ENCODE measurements at places on chromosomes 1 and 21.
A peak's percentile ranks its signal among the peaks of the same experiment; 100 is the strongest.

DNA sequence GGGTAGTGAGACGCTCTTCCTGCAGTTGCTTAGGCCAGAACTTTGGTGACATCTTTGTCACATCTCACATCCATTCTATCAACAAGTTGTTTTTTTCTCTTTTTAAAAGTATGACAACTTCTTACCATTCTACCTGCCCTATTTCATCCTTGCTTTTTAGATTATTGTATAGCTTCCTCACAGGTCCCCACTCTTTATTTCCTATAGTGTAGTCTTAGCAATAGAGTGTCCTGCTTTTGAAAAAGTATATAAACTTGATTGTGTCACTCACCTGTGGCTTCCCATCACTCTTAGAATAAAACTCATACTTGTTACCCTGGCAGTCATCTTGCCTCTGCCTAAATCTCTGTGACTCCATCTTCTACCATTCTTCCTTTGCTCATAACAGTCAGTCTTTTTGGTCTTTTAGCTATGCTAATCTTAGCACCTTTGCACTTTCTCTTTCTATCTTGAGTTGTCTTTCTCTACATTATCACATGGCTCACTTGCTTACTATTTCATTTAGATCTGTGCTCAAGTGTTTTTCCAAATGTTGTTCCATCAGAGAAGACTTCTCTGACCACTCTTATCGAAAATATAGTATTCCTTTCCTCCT is 9.5 kb downstream of the CDC73 start:
- DNase-seq: no peak

DNA sequence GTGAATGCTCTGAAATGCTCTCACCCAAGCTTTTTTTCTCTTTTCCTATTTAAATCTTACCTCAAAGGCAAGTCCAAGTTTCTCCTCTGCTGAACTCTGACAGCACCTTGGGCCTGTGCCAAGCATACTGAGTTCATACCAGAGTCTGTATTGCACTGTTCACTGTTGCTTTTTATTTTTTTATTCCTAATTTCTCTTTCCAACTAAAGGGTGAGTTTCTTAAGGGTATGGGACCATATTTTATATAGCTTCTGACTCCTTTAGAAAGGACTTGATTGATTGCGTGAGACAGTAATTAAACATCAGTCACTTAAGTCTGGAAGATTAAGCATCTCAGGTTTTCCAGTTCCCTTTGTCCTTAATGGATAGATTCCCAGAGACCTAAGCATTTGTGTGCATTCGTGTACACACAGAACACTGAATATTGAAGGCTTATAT is 69.9 kb downstream of the CACHD1 start:
- no peak for DNase-seq

DNA sequence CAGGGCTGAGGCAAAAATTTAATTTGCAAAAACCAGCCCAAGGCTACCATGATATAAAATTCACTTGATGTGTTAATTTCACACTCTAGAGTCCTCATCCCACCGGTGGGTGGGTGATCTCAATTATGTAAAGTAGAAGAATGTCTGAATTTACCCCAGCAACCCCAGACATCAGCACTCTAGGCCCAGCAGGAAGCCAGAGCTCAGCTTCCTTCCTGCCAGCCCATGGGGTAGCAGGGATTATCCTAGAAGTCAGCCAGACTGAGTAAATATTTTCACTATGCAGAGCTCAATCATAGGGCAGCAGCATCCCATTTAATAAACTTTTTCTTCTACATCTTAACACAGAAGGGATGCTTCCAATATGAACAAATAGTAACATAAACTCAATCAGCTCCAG is 71.0 kb downstream of the SIPA1L2 start:
- no peak for DNase-seq

DNA sequence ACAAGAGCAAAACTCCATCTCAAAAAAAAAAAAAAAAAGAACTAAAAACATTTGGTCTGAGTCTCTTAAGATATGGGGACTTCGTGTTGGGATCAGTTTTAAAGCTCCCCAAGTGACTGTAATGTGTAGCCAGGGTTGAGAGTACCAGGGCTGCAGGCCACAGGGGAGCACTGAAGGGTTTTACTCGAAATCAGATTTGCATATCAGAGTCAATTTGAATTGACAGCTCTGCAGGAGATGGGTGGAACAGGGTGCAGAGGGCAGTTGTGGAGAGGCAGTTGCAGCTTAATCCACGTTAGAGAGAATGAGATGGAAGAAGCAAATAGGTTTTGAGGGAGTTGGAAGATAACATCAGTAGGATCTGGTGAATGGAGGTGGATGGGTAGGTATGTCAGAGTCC is 20.6 kb upstream of the ELOA start:
- no peak for DNase-seq

GRCh38 chr1:155320252-155320651 is 442 bp upstream of the RUSC1 start:
- DNase-seq: no peak

DNA sequence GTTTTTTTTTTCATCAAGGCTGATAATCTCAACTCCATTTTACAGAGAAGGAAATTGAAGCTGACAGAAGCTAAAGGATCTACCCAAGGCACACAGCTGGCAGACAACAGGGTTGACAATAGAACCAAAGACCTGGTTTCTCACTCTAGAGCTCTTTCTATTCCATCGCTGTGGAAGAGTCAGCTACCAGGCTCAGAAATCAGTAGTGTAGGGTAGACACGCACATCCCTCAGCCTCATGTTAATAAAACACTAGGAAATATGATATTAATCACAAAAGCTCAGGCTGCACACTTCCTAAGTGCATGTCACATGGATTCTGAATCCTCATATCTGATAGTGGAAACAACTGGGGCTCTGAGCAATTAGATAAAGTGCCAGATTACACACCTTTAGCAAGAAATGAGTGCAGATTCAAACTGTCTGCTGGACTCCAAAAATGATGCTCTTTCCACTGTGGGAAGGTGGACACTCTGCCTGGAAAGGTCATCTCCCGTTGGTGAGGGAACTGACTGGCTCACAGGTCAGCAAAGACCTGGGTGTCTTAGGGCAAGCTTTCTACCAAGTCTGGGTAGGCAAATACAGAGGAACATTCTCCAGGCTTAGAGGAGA is 139.1 kb downstream of the TGFBR3 start:
- DNase-seq: no peak

DNA sequence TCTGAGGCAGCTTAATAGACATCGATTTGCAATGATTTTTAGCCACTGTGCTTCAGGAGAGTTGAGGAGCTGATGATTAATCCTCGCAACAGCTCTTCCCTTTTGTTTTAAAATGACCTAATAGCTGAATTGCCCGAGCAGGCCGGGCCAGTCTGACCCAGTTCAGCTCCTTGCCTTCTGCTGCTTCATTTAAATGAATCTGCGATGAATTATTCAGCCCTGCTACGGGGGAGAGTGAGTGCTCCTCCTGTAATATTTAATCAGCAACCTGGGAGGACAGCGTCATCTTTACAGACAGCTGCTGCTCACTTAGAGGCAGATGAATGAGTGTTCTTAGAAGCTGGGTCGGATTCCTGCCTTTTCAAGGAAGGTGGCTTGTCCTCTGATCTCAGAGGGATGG is 325.1 kb downstream of the CAMTA1 start:
- no peak for DNase-seq

GRCh38 chr1:200258447-200259375 is 151.1 kb downstream of the ZNF281 start:
- no peak for DNase-seq

- no peak for DNase-seq
Measured at GRCh38 chr1:177210071-177210470, 39.3 kb downstream of the BRINP2 start.

- no peak for DNase-seq
Measured at GRCh38 chr21:39630191-39630591, 17.5 kb downstream of the B3GALT5 start.

DNA sequence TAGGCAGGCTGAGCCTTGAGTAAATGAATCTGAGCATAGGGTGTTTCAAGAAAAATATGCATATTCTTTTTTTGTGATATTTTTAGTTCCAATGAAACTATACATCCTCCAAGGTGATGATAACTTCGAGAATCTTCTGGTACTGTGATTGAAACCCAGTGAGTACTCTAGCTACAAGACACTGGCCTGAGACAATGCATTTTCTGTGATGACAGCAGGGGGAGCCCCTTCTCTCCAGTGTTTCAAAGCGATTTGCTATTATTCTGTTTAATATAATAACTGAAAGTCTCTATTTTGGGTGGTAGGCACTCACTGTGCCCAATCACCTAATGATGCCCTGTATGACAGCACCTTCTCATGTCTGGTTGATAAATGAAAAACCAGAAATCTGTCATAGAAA is 12.1 kb downstream of the IRF2BP2 start:
- DNase-seq: no peak

DNA sequence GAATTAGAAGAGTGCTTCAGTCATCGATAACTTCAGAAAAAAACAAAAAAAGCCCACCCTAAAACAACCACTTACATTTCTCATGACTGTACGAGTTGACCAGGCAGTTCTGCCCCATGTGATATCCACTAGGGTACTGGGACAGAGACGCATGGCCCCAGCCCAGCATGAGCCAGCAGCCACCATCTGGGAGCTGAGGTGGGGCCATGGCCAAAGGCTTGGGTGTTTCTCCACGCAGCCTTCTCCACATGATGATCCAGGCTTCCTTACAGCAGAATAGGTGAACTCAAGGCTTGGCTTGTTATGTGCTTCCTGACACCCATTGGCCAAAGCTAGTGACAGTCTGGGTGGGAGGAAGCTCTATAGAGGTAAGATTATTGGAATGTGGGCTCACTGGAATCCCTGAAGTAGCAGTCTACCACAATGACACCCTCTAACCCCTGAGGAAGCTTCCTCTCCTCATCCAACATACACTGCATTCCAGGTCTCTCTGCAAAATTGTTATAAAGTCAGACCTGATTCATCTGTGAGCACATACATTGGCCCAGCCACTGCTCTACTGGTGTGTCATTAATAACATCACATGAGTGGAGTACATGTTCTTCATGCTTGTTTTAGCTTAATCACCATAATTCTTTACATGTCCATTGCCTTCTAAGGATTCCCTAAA is 66.3 kb upstream of the NTPCR start:
- no peak for DNase-seq

DNA sequence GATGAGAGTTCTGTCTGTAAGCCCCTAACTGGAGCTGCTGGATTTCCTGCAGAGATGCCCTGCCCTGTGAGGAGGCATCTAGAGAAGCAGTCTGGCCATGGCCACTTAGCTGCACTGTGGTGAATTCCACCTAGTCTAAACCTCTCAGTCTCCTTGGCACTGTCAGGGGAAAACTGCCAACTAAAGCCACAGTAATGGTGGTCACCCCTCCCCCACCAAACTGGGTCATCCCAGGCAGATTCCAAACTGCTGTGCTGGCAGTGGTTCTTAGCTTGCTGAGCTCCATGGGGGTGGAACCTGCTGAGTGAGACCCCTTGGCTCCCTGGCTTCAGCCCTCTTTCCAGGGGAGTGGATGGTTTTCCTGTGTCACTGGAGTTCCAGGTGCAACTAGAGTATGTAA is 740.6 kb downstream of the RWDD3 start:
- DNase-seq: no peak

GRCh38 chr1:223242382-223242955 is 99.4 kb upstream of the TLR5 start:
- DNase-seq: no peak

DNA sequence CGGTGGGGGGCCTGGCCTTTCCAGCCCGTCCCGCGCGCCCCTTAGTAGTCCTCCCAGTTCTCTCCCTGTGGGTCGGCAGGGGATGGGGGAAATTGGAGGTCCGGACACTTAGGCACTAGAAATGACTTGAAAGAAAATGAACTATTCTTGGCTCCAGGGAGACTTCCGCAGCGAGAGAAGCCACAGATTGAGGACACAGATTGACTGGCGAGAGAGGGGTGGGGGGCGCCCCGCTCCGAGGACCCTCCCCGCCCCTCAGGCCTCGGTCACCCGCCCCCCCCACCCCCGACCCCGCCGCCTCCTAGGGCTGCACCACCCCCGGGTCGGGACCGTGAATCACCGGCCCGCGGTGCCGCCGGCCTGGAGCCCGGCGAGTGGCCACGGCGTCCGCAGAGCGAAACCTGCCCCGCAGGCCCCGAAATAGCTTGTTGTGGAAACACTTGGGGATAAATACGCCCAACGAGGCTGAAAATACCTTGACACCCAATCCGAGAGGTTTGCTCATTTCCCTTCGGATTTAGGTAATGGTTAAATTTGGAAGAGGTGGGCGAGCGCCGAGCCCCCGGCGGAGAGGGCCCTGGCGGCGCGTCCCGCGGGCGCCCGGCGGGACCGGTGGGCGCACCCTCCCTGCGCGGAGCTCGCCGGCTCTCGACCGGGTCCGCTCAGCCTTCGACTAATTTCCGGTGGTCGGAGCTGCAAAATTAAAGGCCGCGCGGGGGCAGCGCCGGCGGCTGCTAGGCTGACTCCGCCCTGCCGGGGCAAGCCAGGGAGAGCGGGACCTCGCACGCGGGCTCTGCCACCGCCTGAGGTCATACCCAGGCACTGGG is at the start of gene GFI1:
TSS of gene GFI1 (minus strand) at position 675 of the 827 bp plus-strand sequence. CDS start 3,438 bp downstream, outside the sequence.
- no peak for DNase-seq

DNA sequence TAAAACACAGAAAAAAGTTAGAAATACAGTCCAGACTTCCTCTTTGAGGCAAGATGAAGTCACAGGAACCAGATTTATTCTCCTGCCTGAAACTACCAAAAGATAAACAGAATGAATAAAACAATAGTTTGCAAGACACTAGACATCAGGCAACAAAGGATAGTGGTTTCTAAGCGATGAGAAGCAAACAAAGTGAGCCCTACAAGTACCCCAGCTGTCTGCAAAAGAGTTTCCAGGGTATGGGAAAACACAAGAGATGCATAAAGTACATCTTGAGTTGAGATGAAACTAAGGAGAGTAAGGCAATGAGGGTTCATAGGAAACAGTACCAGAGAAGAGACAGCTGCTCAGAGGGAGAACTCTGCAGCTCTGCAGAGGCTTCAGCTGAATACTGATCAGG is 83.3 kb upstream of the COL24A1 start:
- DNase-seq: no peak

DNA sequence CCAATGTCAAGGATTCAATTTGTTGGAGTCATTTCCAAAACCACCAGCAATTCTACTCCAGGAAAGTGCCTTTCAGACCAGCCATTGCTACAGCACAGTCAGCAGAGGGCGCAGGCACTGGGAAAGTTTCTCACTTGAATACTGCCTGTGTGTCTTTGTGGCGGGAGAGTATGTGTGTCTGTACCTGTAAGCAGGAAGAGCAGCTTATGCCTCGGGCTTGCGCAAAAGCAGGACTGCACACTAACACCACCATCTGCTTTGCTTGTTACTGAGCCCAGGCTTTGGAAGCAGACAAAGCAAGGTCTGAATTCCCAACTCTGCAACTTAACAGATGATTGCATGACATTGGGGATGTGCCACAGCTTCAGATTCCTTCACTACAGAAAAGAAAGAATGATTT is 7.0 kb upstream of the CTSE start:
- peak; percentile 42 for DNase-seq

DNA sequence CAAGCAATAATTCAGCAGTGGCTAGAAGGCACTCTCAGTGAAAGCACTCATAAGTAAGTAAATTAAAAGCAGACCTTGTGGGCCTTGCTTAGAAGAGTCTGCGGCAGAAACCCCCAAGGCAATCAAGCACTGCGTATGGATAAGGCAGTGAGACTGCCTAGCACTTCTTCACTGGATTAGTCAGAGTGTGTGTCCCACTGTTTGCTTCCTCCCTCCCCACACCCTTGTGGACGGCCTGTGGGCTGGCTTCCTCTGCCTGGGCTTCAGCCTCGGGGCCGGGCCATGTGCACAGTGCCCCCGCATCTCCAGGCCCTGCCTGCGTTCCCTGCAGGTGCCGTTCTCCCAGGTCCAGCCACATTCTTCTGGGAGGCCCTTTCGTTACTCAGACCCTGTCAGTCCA is 23.8 kb downstream of the AGT start:
- DNase-seq: no peak

Measured in occipital lobe (tissue), 3 donors.